Panc1 (cell line): ENCODE measurements at places on chromosomes 1 and 21.

DNA sequence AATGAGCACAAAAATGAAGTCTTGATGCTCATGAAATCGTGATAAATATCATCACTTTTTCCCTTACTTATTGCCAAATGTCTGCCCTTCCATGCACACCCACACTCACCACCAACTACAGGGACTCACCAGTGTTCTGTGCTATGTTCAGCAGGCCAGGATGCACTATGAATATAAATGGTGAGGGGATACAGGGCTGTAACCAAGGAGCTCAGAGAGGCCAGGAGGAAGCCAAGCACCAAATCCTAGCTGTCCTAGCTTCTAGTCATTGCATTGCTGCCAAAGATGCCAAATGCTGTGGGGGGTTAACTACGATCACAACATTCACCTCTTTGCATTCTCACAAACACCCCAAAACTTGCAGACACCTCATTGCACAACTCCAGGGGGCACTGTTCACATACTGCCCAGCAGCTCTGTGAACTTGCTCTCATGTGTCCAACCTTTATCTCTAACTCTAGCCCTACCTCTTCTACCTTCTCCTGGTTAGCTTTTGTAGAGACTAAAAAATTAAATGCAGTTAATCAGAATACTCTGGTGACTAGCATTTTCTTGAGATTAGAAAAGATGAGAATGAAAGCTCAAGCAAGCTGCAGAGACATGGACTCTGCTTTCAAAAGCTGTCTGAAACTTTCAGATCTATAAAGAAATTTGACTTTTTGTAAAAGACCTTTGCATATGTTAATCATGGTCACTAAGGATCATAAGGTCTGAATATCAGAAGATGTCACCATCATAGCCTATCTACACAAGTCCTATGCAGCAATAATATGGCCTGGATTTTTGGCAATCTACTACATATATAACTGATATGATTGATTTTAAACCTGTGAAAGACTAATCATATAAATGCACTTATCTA lies 13.9 kb upstream of the KIF14 start:
- no peak for DNase-seq

GRCh38 chr1:232996143-232996542 lies 45.7 kb downstream of the NTPCR start:
- DNase-seq, result no peak

DNA sequence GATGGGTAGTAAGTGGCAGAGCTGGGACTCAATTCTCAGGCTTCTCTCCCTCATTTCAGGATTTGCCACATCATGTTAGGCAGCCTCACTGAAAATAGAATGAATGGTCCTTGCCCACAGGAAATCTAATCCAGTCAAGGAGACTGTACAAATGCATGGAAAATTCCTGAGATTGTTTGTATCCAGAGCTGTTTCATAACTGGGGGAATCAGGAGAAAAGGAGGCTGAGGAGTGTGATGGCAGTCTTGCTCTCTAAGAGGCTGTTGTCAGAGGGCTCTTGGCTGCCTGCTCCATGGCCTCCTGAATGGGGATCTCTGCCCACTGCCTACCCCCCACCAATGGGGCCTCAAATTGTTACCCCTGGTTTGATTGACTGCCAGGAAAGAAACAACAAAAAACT lies 141.9 kb upstream of the TNR start:
- DNase-seq, result no peak

DNA sequence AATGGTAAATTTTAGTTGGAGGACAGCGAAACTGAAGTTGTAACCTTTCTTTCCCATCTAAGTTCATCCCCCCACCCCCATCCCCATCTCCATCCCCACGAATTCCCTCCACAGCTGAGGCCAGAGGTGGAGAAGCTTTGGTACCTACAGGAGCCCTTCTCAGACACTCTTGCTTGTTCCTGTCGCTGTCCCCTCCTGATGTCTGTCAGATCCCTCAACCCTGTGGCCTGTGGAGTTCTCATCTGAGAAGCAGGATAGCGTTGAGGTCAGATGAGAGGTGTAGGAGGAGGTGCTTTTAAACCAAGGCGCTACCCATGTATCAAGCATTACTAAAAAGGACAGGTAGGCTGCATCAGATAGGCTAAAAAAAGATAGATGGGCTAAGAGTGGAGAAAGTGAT lies 769 bp downstream of the NTPCR start:
- no peak for DNase-seq
